ENCODE measurements at places on chromosomes 7 and 10.

- no peak for DNase-seq
These were observed 199.4 kb downstream of the USP6NL start for GRCh38 chr10:11411926-11412545.

DNA sequence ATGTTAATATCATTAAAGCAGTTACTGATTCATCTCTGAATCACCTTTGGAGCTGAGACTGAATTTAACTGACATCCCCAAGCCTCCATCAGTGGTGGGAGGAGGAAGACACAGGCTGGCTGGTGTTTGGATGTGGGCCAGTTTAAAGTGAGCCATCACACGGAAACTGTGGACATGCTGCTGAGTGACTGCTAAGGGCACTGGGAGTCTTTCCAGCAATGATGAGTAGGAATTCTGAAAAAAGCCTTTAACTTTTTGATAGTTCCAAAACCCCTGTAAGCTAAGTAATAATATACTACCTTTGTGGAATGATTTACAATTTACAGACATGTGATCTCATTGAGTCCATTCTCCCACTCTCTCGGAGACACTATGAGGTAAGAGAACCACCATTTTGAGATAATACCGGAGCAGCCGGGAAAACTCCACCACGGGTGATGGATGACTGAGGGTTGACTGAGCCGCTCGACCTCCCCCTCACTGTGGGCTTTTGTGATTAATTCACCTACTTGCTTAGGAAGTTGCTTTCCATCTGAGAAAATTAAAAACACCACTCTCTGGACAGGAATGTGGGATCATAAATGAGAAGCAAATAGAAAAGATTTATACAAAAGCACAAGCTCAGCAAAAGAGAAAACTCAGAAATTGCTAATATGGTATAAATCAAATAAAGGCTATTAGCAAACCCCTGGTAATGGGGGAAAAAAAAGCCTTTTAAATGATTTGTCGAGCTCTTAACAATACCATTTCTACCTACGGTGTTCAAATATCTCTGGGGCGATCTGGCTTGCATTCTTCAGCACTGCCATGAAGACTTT lies 194.8 kb downstream of the FANK1 start:
- DNase-seq: peak; percentile 88

- no peak for DNase-seq
These were observed 1097.3 kb downstream of the KCNMA1 start for GRCh38 chr10:76540331-76540730.

DNA sequence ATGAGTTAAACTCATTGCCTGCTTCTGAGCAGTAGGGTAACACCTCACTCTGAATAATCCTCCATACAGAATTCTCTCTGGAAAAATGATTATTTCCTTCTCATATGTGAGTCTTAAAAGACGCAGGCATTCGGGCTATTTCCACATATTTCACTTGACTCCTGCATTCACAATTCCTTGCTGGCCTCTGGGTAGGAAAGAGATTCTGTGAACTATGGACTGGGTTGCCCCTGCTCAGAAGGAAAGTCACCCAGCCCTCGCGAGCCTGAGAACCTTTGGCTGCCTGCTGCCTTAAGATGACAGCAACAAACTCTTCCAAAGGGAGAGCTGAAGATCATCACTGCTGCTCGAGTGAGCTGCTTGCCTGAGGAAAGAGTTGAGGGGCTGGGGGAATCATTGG lies 216.8 kb downstream of the BAMBI start:
- no peak for DNase-seq

DNA sequence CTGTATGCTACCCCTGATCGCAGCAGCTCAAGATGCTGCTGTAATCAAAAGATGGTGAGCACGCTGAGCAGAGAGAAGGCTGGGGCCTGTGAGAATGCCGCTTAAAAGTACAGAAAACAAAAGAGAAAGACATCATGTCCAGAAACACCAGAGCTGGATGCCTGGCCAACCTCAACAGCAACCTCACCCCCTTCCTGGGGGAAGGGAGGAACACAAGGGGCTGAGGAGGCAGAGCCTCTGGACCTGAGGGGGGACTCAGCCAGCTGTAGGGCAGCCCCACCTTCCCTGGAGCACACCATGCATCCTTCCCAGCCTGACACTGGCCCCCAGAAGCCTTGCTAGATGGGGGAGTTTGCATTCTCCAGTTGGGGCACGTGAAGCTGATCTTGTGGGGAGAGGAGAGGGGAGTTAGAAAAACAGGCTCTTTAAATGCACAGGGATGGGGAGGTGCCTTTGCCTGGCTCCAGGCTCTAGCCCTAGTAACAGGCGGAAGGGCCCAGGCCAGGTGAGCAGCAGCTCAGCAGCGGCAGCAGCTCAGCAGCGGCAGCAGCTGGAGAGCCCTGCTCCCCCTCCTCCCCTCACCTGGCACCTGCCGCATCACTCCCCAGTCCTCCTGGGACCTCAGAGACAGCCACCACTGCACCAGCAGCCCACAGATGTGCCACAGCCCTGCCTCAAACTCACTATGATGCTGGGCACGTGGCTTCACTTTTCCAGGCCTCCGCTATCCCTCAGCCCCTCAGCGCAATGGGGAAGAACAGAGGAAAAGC lies 156.3 kb downstream of the NEURL1 start:
- no peak for DNase-seq

DNA sequence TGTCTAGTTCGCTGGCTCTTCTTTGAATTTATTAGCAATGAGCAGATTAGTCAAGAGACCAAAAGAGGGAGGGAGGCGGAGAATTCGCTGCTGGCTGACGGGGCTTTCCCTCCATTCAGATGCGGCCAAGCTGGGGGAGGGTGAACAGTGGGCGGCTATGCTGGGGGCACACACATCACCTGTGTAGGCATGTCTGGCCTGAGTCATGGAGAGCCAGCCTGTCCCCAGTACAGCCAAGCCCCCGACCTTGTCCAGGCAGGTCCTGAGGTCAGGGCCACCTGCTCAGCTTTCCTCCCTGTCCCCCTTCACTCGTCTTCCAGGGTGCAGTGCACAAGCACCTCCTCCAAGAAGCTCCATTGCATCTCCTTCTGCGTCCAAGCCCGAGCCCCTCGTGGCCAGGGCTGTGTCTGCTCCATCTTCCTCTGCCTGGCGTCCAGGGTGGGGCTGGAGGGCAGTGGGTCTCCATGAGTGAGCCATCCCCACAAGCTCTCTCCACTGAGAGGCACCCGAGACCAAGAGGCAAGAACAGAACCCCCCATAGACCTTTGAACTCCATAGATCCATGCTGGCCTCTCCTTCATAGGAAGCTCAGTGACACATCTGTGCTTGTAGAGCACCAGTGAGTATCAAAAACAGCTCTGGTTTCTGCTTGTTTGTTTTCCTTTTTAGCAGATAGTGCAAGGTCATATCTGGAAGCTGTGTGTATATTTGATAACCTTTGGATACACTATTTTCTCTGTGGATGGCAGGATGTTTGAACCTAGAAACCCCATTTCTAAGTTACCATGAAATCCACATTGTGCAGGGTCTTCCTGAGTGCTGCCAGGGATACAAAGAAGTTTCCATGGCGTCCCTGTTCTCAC lies 1.9 kb upstream of the DEPP1 start:
- no peak for DNase-seq

DNA sequence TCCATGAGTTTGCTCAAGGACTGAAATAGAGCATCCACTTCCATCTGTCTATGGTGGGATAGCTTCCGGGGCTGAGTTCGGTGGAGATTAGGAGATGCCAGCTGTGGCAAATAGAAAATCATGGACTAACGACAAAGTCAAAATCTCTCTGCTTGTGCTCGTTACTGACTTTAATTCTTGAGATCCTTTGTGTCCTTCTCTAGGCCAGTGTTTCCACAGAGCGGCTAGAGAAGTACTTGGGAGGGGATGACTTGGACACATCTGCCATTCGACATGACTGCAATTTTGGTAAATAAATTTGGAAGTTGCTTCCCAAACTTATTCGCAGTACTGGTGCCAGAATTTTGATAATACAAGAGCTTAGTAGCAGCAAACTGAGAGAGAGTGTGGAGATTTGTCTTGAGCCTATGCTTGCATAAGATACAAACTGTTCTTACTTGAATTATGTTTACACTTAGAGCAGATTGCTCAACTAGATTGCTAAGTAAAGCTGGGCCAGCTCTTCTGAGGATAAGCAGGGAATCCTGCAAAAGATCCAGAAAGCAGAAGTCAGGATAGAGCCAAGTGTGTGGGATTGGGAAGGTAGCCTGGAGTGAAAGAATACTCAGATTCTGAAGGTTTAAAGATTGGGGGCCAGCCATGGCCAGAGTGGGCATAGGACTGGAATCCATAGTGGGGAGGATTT lies 27.6 kb downstream of the ABCC2 start:
- DNase-seq: no peak

DNA sequence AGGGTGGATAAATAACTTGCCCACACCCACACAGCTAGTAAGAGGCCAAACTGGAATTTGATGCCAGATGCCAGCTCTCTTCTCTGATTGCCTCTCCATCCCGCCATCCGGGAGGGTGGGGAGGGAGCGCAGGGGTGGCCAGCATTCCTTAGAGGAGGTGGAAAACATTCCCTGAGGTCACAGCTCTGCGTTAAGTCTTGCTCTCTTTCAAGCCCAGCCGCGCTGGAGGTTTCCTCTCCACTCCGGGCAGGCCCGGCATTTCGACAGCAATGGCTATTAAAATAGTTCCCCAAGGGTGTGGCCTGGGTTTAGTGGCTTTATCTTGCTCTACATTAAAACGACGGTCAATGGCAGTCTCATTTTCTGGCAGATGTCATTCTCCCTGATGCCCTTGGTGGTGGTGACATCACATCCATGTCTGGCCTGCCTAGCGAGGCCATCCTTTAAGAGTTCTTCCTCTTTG lies 16.1 kb upstream of the C10orf71 start:
- no peak for DNase-seq

GRCh38 chr7:112411186-112411795 lies 39.0 kb upstream of the IFRD1 start:
- DNase-seq: peak; percentile 19

- DNase-seq: no peak
These were observed 28.9 kb upstream of the RBM20 start for GRCh38 chr10:110615057-110615747.

DNA sequence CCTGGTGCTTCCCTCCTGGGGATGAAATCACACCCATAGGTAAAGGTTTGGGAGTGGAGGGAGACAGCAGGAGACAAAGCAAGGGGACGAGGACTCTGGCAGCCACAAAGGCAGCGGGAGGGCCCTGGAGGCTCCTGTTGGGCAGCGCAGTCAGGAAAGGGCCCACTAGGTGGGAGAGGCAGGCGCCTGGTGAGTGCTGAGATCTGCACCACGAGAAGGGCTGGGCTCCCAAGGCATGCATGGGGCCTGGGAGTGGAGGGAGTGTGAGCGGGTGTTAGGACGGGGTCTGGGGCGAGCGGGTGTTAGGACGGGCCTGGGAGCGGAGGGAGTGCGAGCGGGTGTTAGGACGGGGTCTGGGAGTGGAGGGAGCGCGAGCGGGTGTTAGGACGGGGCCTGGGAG lies 13.0 kb downstream of the GET4 start:
- no peak for DNase-seq

- no peak for DNase-seq
These were observed 611.2 kb upstream of the MGMT start for GRCh38 chr10:128855618-128856428.

DNA sequence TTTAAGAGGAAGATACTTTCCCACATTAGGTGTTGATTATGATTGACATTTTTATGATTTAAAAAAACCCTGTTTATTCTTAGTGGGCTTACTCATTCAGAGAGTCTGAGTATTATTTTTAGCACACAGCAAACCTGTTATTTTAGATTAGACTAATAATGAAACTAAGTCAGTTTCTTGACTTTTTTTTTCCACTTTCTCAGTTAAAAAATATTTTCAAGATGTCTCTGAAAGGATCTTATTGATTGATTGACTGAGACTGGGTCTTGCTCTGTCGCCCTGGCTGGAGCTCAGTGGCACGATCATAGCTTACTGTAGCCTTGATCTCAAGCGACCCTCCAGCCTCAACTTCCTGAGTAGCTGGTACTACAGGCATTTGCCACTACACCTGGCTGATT lies 20.4 kb upstream of the INPP5F start:
- no peak for DNase-seq

DNA sequence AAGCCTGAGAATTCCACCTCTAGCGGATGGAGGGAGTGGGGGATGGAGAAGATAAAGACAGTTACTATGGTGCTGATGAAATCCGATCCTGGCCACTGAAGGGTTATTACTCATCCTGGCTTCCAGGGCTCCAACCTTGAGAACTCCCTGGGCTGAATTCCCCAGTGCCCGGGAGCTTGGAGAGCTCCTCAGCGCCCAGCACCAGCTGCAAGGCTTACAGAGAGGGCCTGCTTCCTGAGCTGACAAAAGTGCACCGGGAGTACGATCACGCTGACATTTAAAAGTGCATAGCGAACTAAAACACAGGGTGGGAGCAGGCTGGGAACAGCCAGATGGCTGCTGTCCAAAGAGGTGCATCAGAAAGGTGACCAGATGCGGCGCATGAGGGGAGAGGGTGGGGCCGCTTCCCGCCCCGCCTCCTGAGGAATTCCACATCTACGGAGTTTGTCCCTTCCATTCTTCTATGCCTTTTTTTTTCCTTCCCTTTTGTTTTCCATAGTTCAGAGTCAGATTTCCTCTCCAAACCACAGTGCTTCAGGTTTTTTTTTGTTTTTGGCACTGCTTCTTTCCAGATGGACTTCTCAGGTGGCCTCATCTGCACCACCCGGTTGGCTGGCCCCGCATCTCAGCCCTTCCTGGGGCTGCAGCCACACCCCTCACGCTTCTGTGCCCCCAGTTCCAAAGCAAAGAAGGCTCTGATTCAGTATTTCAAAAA lies 62.4 kb upstream of the MKRN1 start:
- DNase-seq: peak; percentile 91

- DNase-seq: peak; percentile 62
These were observed 313.3 kb upstream of the AKR1E2 start for GRCh38 chr10:4512671-4513240.

DNA sequence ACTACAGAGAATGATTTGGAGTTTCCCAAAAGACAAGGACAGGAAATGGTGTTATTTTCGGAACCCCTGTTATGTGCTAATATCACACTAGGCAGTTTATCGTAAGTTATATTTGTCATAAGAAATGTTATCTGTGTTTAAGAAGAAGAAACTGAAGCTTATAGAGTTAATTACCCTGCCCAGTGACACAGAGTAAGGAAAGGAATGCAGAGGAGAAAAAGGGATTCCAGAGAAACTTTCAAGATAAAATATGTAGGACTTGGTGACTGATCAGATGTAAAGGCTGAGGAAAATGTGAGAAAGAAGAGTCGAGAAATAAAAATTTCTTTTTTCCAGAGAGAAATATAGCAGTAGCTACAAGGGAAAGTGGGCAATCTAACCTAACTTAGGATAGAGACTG lies 63.5 kb upstream of the ZNF746 start:
- DNase-seq: peak; percentile 9

- no peak for DNase-seq
These were observed 204.7 kb downstream of the DGKI start for GRCh38 chr7:137642031-137642430.

GRCh38 chr10:108598831-108599230 lies 1324.5 kb downstream of the XPNPEP1 start:
- DNase-seq: no peak

- no peak for DNase-seq
These were observed 62.0 kb downstream of the EPDR1 start for GRCh38 chr7:37982423-37982822.

Measured in hepatic stellate cell (primary cell).